ENCODE measurements at places on chromosomes 3 and 15.

DNA sequence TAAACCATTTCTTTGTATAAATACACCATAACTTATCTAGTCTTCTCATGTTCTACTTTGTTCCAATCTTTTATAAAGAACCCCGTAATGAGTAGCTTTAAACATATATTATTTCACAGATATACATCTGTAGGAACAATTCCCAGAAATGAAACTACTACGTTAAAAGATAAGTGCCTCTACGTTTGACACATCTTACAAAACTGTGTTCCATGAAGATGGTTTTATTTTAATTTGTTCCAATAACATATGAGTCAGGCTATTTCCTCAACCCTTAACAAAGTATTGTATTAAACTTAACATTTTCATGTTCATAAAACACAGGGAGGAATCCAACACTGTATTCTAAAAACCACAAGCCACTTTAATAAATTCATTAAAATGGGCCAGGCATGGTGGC lies 52.9 kb downstream of the TRPM7 start:
- no peak for DNase-seq

DNA sequence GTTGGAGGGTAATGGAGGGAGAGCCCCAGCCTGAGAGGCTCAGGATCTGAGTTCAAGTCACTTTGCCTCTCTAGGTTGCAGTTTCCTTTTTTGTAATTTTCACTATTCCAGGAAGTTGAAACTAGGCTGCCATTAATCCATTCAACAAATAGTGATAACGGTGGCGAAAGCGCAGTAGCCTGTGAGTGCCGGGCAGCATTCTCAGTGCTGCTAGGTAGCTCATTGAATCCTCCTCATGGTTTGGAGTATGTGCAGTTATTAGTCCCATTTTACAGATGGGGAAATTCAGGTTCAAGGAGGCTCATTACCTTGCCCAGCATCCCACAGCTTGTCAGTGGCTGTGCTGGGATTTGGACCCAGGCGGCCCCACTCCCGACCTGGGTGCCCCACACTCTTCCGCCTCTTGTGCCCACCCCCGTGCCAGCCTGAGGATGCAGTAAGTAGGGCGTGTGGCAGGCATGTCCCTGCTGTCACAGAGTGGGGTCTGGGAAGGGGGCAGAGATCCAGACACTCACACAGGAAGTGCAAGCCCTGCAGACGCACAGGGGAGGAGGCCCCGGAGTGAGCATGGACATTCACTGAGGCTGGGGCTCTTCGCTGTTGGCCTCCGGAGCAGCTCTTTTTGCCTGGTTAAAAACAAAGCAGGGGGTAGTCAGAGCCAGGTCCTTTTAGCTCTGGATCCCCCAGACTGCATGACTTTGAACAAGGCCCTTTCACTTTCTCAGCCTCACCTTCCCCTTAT lies 58.8 kb downstream of the SLC6A6 start:
- no peak for DNase-seq

GRCh38 chr3:77506384-77506783 lies 466.5 kb downstream of the ROBO2 start:
- DNase-seq = no peak

- peak; percentile 94 for DNase-seq
These were observed at the start of gene P4HTM for GRCh38 chr3:48989796-48990635. P4HTM (plus strand) TSS chr3:48990241; CDS start chr3:48990257, 16 bp downstream.

DNA sequence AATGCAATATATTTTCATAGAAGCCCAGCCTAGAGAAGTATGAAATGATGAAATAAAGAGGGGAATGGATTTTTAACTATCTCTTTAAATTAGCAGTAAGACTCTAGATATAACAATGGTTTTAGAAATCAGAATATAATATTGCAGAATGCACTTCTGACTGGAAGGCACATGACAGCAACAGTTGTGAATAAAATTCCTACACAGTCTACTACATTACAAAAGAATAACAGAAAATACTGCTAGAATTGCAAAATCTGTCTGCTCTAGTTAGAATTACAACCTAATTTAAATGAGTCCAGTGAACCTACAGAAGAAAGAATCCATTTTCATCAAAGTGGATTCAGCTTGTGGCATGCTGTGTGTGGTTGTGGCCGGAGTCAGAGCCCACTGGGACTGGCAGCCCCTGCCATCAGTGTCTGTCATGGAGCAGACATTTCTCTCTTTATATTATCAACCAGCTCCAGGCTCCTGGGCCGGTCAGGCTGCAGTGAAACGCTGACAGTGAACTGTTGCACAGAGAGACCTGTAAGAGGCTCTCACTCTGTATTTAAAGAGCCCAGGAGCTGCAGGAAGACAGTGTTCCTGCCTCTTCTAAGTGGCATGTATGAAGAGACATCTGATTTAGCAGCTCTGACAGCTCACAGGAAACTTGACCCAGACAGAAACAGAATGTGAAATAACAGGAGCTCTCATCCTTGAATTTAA lies 1523.8 kb upstream of the CADM2 start:
- peak; percentile 62 for DNase-seq
